Naive thymus-derived CD4-positive, alpha-beta T cell (primary cell): ENCODE measurements at places on chromosomes 6 and 20. TPM values are rescaled to one million over a fixed set of nuclear protein-coding genes. Genes with fewer than 3 reads are reported as not detected.

DNA sequence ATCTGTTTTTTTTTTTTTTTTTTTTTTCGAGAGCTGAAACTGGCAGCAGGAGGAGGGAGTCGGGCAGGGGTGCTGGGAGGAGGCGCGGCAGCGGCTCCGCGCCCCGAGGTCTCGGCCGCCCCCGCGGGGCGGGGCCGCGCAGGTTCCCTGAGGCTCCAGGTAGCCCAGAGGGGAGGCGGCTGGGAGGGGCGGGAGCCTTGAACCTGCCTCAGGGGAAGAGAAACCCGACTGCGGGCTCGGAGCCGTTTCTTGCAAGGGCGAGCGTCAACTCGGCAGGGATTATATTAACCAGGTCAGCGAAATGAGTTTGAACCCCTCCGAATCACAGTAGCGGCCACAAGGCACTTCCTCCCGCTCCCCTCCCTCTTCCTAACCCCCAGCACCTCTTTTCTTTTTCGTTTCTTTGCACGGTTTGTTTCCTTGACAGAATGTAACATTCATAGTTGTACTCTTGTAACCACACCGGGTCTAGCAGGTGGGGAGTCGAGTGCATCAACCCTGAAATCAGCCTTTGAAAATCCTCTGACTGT is 2.0 kb downstream of the MYB start:
- peaks cover 4% of the 10 kb centered on the region for H3K4me1 ChIP-seq
- DNase-seq: peak; percentile 57
- H3K27ac ChIP-seq: peak overlapping the region; percentile 74
- no peaks in the 10 kb centered on the region for H3K27me3 ChIP-seq

- no peak for DNase-seq
- peaks cover 31% of the 10 kb centered on the region for H3K4me1 ChIP-seq
- H3K27ac ChIP-seq: no peak overlapping the region
Observed at GRCh38 chr20:21513181-21513663, 642 bp downstream of the NKX2-2 start.

DNA sequence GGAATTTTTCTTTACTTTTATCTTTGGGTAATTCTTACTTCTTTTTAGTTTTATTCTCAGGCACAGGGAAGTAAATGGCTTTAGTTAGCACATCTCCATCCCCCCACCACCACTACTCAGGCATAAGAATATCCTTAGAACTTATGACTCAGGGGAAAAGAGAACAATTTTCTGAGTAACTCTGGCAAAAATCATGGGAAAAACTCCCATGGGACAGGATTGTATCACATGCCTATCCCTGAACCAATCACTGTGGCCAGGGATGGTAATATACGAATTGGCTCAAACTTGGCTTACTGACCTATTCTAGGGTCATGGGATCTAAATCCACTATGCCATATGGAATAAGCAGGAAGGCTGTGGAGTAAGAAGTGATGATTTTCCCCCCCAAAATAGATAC is 339.1 kb downstream of the BTBD3 start:
- H3K27me3 ChIP-seq: no peaks in the 10 kb centered on the region
- H3K36me3 ChIP-seq: no peaks in the 10 kb centered on the region
- no peak for DNase-seq
- no peak overlapping the region for H3K4me3 ChIP-seq
- no peak overlapping the region for H3K27ac ChIP-seq

GRCh38 chr6:132524646-132525045 is 11.7 kb upstream of the STX7 start:
- no peak overlapping the region for H3K4me3 ChIP-seq
- no peaks in the 10 kb centered on the region for H3K36me3 ChIP-seq
- H3K27me3 ChIP-seq: peaks cover 5% of the 10 kb centered on the region
- DNase-seq: no peak
- no peaks in the 10 kb centered on the region for H3K4me1 ChIP-seq
- H3K27ac ChIP-seq: no peak overlapping the region

GRCh38 chr20:7137395-7138151 is 370.1 kb downstream of the BMP2 start:
- H3K27ac ChIP-seq: no peak overlapping the region
- no peak for DNase-seq
- no peak overlapping the region for H3K4me3 ChIP-seq
- H3K36me3 ChIP-seq: no peaks in the 10 kb centered on the region
- H3K4me1 ChIP-seq: no peaks in the 10 kb centered on the region
- H3K27me3 ChIP-seq: no peaks in the 10 kb centered on the region

DNA sequence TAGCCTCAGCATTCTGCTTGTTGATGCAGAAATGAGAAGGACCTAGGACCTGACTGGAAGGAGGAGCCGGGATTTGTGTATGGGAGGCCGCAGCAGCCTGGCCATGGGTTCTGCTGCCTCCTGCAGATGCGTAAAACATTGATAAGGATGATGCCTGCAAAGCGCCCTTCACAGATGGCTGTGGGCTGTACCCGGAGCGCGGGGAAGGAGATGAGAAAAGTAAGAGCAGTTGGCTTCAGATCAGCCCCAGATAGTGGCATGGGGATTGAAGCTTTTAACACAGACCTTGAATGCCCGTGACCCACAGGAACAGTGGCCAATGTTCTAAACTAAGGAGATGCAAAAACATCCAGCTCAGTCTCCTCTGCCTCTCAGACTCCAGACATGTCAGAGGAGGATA is 136.4 kb upstream of the KCNG1 start:
- DNase-seq: no peak
- no peaks in the 10 kb centered on the region for H3K27me3 ChIP-seq
- no peak overlapping the region for H3K27ac ChIP-seq
- H3K4me3 ChIP-seq: no peak overlapping the region
- no peaks in the 10 kb centered on the region for H3K4me1 ChIP-seq

The SPDEF gene
- 0.39 TPM for total RNA-seq

The RRBP1 gene
- total RNA-seq: 28.1 TPM

The APOM gene
- 0.78 TPM for total RNA-seq

The SNAP25 gene
- total RNA-seq: not detected

The SUMO4 gene
- 5.3 TPM for total RNA-seq

The COL12A1 gene
- not detected in 2 replicates for total RNA-seq
